Esophagus mucosa (tissue), 1 donor: ENCODE measurements at places on chromosomes 1 and 21. TPM values are rescaled to one million over a fixed set of nuclear protein-coding genes. Genes with fewer than 3 reads are reported as not detected.

MAP10 gene
- total RNA-seq: 0.72 TPM

OR2C3 gene
- total RNA-seq: not detected

PRKAA2 gene
- 0.44 TPM for total RNA-seq

OR2T8 gene
- not detected for total RNA-seq

LCE1E gene
- total RNA-seq: not detected

LCE6A gene
- total RNA-seq: not detected

- ATAC-seq: peak; percentile 24
Observed at GRCh38 chr1:149927056-149927562, 494 bp downstream of the SF3B4 start.

GRCh38 chr1:2836333-2836970 is 35.0 kb upstream of the TTC34 start:
- ATAC-seq: no peak

- no peak for ATAC-seq
Observed at GRCh38 chr1:158534496-158534895, 19.7 kb downstream of the OR6Y1 start.

DNA sequence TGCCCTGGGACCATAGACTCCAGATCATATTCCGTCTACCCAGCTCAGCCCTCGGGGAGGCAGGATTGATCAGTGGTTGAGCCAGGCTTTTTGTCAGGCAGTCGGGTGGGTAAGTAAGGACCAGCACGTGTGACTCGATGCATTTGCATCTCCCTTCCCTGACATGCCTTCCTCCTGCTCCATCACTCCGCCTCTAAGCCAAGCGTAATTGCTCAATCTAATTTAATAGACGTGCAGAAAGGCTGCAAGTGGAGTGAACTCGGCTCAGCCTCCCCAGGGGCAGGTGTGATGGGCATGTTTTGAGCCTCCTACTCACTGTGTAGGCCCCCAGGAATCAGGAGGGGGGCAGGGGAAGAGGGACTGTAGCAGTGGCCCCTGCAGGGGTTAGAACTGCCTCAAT is 34.6 kb upstream of the GRIK3 start:
- no peak for ATAC-seq

DNA sequence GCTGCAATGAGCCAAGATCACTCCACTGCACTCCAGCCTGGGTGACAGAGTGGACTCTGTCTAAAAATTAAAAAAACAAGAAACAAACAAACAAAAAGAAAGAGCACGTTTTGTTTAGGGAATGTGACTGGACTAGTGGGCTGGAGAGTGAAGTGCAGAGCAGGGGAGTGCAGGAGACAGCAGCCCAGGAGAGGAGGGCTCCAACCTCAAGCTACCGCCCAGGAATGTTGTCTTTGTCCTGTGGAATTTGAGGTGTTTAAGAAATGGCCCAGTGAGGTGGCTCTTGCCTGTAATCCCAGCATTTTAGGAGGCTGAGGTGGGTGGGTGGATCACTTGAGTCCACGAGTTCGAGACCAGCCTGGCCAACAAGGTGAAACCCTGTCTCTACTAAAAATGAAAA is 42.4 kb upstream of the MTF2 start:
- no peak for ATAC-seq

DNA sequence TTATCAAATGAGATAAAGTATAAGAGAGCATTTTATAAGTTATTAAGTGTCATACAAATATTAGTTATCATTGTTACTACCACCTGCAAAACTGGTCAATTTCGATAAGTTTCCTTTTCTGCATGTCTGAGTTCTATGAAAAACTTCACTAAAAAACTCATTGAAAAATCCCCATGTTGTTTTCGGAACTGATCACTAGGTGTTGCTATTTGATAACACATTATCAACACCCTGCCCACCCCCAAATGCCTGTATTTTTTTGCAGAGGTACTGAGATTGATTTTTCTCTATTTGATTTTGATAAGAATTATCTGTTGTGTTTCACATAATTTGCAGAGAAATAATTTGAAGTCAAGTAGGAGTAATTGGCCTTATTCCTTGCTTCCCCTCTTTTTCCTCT is 22.1 kb upstream of the DISP1 start:
- no peak for ATAC-seq

- ATAC-seq: no peak
Observed at GRCh38 chr1:110309767-110310166, 29.4 kb upstream of the RBM15 start.

GRCh38 chr21:26949830-26950229 is 17.1 kb downstream of the ADAMTS5 start:
- ATAC-seq: no peak

- ATAC-seq: no peak
Observed at GRCh38 chr1:231792634-231793033, 166.0 kb downstream of the DISC1 start.

GRCh38 chr1:21821385-21822019 is 9.4 kb downstream of the LDLRAD2 start:
- ATAC-seq: no peak

- ATAC-seq: no peak
Observed at GRCh38 chr1:190667914-190668313, 190.2 kb upstream of the BRINP3 start.

GRCh38 chr1:167808690-167809089 is 86.9 kb downstream of the MPZL1 start:
- ATAC-seq: no peak

DNA sequence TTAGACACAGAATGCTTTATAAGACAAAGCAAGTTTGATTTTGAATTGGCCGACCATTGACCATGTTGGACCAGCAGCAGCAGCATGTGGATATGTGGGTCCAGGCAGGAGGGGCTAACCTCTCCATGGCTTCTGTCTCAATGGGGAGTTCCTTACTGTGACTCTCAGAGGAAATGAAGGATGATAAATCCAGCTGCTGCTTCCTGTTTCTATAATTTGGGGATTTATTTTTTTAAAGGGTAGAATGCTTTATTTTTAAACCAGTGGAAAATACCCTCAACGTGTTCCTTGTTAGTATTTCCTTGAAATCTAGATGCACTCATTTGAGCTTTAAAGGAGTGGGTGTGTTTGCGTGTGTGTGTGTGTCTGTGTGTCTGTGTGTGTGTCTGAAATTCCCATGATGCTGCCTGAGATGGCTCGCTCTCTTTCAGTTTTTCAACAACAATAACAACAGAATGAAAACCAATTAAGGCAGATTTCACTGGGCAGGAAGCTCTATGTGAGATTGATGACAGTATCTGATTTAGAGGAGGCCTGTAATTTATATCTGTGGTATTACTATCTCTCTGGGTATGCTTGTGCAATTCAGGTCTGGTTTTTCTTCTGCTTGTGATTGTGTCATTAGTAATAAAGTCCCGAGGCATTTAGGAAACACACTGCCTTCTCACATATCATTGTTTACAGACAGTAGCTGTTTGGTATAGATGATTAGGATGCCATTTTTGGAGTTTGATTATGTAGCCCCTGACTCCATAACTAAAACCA is 86.1 kb upstream of the ZNF326 start:
- ATAC-seq: no peak

DNA sequence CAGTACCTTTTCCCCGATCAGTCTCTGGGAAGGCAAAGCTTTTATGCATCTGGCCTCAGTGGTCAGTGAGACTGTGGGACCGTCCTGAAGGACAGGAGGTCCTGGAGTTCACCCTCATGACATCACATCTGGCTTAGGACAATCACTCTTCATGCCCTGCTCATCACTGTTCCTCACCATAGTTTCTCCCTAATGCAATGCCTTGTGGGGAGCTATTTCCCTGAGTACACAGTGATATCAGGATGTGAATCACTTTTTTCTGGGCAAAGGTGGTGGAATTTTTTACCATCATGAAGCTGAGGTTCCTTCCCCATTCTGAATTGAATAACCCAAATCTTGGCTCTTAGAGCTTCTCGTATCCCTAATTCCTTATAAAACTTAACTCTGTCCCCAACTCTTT is 34.8 kb upstream of the CFAP126 start:
- ATAC-seq: no peak

- ATAC-seq: peak; percentile 37
Observed at GRCh38 chr1:225595974-225596551, 56.9 kb downstream of the ENAH start.

DNA sequence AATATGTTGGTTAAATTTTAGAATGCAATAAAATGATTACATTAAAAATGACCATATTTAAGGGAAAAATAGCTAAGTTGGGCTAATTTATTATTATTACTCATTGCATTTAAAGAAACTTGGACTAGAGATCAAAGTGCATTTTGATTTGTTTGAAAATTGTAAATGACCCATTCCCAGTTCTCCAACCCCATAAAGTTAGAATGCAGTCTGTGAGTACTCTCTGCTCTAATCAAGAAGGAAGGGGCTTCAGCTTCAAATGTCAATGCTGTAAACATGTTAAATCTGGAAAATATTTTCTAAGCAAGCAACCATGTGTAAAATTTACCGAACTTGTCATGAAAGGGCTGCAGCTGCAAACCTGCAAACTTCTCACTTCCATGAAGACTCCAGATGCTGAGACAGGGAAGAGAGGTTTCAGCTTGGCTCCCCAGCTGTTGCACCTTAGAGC is 232.7 kb downstream of the TTLL7 start:
- ATAC-seq: no peak

DNA sequence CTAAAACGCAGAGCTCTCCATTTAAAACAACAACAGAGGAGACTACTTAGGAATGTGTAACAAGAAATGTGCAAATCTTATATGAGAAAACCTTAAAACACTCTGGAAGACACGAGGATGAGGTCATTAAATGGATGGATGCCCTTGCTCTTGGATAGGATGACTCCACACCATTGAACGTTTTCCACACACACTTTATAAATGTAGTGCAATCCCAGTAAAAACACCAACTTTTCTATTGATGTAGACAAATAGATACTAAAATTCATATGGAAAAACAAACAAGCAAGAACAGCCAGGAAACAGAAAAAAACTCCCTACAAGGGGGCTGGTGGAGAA is 18.4 kb upstream of the COL6A1 start:
- ATAC-seq: no peak

DNA sequence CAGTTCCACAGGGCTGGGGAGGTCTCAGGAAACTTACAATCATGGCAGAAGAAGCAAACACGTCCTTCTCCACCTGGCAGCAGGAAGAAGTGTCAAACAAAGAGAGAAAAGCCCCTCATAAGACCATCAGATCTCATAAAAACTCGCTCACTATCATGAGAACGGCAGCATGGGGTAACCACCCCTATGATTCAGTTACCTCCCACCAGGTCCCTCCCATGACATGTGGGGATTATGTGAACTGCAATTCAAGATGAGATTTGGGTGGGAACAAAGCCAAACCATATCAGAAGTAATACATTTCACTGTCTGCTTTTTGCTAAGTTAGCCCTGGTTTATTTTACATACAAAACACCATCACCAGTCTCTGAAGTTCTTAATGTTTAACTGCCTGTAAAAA is 68.5 kb downstream of the RBM11 start:
- ATAC-seq: no peak

DNA sequence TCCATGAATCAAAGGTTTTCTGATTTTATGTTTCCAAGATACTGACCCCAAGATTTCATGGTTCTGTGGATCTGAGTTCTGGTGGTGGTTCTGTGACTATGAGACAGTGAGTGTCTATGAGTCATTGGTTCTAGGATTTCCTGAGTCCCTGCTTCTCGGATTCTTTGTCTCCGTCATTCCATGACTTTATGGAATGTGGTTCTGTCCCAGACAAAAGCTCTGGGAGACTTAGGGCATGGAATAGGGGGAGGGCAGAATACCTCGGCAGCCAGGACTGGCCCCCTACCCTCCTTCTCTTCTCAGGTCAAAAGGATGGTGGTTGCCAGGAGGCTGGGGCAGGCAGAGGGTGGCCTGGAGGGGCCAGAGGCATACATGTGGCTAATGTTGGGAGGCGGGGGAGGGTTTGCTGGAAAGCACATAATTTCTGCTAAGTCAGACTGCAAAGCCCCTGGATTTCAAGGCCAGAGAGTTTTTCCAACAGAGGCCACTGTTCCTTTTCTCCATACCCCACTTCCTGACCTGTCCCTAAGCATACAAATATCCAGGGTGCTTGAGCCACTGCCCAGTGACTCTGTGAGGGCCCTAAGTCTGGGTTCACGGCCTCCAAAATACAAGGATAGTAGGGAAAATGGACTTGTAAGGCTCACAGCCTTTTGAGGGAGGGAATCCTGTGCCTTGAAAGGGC is 17.2 kb downstream of the CDCP2 start:
- ATAC-seq: no peak

DNA sequence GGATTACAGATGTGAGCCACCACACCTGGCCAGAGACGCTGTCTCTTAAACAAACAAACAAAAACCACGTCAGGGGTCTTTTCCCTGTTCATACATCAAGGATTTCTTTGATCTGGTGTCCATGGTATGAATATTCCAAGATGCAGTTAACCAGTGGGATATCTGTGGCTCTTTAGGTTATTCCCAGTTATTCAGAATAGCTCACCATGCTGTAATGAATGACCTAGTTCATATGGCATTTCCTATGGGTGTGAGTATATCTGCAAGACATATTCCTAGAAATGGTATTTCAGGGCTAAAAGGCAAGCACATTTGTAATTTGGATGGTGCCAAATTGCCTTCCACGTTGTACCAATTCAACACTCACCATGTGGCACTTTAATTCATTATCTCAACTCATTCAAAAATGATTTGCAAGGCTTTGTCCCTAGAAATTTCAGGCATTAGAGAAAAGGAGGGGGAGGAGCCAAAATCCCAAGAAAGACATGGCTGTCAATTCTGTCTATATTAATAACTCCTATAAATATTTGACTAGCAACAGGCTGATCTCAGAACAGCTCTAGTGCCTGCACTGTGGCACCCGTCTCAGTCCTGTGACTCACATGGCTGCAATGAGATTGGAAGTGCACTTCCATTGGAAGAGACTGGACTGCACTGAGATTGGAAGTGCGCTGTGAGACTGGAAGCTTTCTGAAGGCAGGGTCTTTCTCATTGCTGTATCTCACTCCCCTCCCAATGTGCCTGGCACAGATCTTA is 6.0 kb upstream of the STMN1 start:
- no peak for ATAC-seq

GRCh38 chr1:226425431-226426031 is 17.6 kb upstream of the PARP1 start:
- no peak for ATAC-seq

- no peak for ATAC-seq
Observed at GRCh38 chr1:232291681-232292080, 338.3 kb downstream of the SIPA1L2 start.

DNA sequence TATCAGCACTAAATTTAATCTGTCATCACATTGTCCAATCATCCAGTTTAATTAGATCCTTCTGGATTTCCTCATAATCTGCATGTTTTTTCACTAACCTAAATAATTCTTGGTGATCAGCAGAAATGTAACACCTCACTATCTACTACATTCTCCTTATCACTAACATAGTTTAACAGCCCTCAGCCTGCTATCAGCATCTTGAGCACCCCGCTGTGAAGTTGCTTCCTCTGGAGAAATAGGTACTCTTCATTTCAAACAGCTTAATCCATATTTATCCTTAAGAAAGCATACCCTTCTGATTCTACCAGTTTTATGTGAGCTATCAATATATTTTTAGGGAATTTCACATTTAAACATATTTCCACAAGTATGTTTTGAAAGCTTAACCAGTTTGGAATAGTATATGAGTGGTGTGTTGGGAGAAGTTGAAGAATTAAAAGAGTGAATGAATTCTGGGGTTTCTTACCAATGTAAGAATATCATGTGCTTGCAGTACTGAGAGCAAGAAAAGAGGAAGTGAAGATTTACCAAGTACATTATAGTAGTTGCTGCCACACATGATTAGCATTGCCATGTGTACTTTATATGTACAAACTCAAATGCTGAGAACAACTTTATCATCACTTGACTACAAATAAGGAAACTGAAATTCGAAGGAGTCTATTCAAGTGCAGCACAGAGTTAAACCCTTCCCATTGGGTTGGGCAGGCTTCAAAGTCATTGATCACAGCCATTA is 771.1 kb upstream of the ADGRL4 start:
- ATAC-seq: peak; percentile 46
